ENCODE measurements at places on chromosomes 11 and 22.

DNA sequence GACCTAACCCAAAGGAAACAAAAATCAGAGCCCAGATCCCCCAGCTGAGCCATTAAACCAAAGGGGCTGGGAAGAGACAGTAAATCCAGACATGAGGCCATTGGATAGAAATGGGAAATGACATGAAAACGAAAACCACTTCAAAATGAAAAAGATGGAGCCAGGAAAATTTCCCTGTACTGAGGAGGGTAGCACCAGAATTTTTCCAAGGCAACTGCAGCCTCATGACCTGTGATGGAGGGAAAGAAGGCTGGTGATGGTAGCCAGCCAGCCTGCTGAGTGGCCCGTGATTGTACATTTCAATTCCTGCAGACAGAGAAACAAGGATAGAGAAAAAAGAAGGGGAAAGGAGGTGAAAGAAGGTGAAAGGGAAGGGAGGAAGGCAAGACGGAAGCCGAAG lies 268.4 kb upstream of the PLET1 start:
- DNase-seq = no peak

GRCh38 chr11:80779905-80780605 lies 1339.2 kb upstream of the TENM4 start:
- no peak for DNase-seq

- DNase-seq = no peak
Observed at GRCh38 chr22:28956506-28956905, 73.1 kb downstream of the ZNRF3 start.

- no peak for DNase-seq
Observed at GRCh38 chr22:30673136-30673535, 5.5 kb upstream of the DUSP18 start.

DNA sequence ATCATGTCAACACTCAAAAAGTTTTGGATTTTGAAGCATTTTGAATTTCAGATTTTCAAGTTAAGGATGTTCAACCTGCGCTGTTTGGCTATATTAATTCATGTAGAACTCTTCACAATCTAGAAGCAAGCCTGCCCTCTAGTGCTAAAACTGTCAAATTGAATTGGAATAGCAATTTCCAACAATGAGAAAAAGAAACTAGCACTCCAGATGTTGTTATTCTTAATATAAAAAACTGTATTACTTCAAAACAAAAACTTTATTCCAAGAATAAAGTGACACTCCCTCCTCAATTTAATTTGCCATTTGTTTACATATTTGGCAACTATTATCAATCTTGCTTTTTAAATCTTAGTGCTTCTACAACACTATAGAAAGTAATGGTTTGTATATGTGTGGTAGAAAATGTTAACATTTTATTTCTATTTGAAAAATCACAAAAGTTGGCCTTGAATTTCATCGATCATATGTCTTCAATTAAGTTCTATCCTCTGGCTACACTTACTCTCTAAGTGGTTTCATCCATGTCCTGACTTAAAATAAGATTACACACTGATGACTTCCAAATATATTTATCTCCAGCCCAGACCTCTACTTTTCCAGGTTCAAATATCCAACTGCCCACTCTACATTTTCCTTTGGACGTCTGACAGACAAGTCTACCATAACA lies 36.6 kb downstream of the DCUN1D5 start:
- peak; percentile 33 for DNase-seq

DNA sequence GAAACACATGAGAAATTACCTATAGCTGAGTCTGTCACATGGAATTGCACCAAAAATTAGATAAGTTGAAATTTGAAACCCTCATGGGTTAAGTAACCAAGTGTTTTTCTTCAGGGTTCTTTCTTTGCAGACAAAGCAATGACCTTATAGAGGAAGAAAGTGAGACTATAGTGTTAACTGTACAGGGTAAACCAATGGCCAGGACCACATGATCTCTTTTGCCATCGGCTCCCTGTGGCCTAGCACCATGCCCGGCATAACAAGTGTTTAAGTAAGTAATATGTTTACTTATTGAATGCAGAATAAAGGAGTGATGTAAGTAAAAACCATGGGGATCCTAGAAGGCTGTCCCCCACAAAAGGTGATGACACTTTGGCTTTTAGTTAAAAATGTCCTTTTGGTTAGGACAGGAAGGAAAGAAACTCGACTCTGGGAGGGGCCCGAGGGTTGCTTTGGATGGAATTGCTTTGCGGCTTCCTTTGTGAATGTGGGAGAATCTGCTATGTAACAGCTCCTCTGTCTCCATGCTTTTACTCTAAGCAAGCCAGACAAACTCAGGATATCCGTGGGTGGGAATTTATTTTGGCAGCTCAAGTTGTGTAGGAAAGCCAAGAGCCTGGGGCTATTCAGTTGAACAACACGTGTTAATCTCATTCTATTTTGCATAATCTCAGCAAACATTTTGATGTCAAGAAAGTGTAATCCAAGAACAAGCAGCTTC lies 454.7 kb downstream of the INSC start:
- DNase-seq = no peak

All from NCI-H2029 treated with DMSO at 0.1 percent for 48 hours (cell line).